ENCODE measurements at places on chromosomes 1 and 21. TPM values are rescaled to one million over a fixed set of nuclear protein-coding genes. Genes with fewer than 3 reads are reported as not detected.
A peak's percentile ranks its signal among the peaks of the same experiment; 100 is the strongest.

Gene A3GALT2
- total RNA-seq, result not detected

GRCh38 chr1:152946248-152946647, 758 bp upstream of the SPRR5 start:
- no peak for DNase-seq

DNA sequence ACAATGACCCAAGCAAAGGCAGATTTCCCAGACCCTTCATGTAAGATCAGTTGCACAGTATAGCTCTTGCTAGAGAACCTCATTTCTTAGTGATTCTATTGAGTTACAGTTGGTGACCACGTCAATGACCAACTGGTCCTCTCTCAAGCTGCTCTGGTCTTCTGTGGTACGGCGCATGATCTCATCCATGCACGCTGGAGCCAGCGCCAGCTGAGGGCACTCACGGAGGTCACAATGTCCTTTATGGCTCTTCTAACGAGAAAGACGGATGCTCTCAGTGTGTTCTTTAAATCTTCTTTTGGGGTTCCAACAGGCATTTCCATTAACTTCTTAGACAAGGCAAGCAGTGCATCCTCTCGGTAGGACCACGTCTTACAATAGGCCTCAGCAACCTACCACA, 22.3 kb downstream of the CEP104 start:
- DNase-seq, result no peak

DNA sequence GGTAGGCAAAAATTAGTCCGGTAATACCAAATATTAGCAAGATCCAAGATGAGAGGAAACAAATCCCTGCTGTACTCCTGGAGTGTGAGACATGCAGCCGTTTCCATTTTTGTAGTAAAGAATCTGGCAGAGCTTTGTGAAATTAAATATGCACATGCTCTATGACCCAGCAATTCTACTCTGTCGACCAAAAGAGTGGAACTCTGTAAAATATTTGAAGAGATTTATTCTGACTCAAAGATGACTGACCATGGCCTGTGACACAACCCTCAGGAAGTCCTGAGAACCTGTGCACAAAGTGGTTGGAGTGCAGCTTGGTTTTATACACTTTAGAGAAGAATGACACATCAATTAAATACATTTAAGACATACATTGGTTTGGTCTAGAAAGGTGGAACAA, 16.2 kb downstream of the HAX1 start:
- no peak for DNase-seq

Gene AIM2
- total RNA-seq, result not detected

- no peak for DNase-seq
These were observed 31.5 kb downstream of the OLIG1 start for GRCh38 chr21:33101300-33101911.

DNA sequence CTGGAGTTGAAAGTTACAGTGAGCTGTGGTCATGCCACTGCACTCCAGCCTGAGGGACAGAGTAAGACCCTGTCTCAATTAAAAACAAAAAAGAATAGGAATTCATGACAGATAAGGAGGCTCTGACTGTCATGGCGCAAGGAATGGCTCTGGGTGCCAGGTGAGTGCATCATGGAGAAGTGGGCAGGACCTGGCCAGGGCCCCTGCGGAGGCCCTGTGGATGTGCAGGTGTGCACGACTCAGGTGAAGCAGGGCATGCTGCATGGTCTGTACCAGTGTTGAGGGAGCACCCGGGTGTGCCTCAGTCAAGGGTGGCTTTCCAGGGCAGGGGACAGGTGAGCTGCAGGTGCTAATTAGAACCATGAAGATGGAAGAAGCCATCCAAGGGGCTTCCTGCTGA, 14.0 kb downstream of the SLC1A7 start:
- no peak for DNase-seq

- DNase-seq, result peak; percentile 77
These were observed 23.3 kb downstream of the CELA3A start for GRCh38 chr1:22024485-22025367.

Gene LAMB3
- total RNA-seq, result 4.7 TPM

Gene HORMAD1
- 0.95 TPM for total RNA-seq

Gene FGR
- not detected for total RNA-seq

DNA sequence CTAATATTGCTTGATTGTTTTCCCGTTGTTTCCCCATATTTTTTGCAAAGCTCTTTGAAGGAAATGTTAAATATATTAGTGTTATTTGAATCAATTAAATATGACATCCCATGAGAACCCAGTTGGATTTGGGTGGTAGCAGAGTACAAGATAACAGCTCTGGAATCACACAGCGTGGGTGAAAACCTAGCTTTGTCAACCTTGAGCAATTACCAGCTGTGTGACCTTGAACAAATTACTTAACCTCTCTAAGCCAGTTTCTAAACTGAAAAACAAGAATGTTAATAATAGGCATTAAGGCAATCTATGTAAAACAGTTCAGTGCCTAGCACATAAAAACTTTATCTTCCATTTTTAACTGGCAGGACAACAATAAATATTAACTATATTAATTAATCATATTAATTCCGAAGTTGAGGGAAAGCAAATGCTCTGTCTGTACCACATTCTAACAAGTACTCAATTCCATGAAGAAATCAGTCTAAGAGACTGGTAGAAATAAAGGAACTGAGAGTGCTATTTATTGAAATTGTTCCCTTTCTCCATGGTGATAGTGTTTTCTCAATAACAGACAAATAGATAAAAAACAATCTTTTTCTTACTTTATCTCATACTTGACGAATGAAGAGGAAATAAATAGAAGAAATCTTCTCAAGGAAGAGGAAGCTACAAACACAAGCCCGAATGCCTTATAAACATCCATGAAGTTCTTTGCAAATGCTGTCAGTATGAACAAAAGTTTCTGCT, 27.0 kb downstream of the DNASE2B start:
- no peak for DNase-seq

Gene OR2W3
- total RNA-seq, result 4.0 TPM

- no peak for DNase-seq
These were observed 102.7 kb downstream of the LMX1A start for GRCh38 chr1:165253818-165254254.

DNA sequence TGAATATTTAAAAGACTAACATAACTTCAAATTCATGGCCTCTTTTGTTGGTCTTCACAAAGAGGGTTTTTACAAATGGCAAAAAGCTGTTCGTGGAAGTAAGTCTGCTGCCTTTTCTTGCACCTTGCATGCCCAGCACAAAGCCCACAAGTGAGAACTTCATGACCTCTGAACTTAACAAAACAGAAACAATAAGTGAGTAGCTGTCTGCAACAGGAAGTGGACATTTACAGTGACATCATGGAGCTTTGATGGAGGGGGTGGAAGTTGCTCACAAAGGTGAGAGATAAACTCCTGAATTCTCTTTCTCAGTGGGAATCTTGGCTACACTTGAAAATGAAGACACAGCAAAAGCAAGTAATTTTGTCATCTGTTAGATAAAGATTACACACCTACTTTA, 303.3 kb upstream of the DEPDC1 start:
- DNase-seq, result no peak

DNA sequence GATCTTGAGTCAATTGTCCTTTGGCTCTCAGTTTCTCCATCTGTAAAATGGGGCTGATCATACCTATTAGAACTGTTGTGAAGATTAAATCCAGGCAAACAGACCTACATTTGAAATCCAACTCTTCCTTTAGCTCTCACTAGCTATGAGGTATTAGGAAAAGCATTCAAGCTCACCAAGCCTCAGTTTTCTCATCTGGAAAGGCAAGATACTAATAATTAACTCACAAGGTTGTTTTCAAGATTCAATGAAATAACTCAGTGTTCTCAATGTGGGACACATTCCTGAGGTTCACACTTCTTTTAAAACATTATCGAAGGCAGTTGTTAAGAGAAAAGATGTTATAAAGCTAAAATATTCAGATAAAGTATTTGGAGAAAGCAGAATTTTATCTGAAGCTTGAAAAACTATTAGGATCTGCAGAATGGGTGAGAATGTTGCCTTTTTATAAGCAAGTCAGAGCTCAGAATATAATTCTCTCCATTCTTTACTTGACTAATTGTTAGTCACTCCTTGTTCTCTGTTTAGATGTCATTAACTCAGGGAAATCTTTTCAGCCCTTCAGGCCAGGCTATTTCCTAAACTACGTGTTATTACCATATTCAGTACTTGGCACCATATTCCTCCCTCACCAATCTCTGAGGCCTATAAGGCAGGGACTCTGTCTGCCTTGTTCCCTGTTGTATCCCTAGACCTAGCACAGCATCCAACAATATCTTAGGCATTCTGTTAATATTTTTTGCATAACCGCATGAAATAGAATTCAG, 72.0 kb upstream of the VAV3 start:
- DNase-seq, result no peak

Gene RAP1A
- 35.6 TPM for total RNA-seq

- peak; percentile 78 for DNase-seq
These were observed 19.5 kb downstream of the TEX35 start for GRCh38 chr1:178532392-178532791.

DNA sequence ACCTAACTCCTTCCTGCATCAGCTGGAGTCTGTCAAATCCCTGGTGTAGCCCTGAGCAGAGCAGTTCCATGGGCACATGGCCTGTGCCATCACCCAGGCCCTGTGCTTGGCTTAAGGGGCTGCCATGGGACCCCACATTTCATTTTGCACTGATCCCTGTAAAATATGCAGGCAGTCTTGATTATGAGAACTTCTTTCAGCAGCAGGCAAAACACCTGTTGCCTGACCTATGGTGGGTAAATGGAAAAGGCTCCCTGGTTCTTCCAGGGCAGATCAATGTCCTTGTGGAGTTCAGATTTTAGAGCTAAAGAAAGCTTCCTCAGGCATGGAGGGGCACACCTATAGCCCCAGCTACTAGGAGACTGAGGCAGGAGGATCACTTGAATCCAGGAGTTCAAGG, 44.2 kb downstream of the HSD3B1 start:
- no peak for DNase-seq

GRCh38 chr1:171610385-171610784, 11.7 kb upstream of the MYOCOS start:
- DNase-seq, result peak; percentile 51

Gene SH2D1B
- not detected for total RNA-seq

GRCh38 chr1:201748335-201748734, 80.6 kb upstream of the IPO9 start:
- DNase-seq, result peak; percentile 95

Gene ZNF695
- total RNA-seq, result 6.1 TPM

GRCh38 chr1:229001467-229002011, 266.3 kb downstream of the RHOU start:
- DNase-seq, result no peak

DNA sequence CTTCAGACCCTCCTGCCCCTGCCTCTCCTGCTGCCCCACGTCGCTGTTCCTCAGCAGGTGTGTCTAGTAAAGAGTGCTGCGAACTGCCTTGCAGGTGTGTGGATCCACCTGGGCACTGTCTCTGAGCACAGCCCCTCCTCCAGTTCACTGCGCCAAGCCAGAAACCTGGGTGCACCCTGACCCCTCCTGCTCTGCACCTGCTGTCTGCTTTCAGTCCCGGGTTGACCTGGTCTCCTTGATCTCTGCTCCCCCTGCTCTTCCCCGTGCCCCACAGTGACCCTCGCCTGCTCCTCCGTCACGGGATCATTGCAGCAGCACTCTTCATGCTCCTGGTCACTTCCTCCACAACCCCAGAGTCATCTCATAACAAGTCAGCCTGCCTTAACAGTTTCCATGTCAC, 6.5 kb downstream of the A3GALT2 start:
- DNase-seq, result no peak

Gene SPRR1A
- total RNA-seq, result not detected

Data from MG63 (cell line).